ENCODE measurements at places on chromosomes 4 and X.

- no peak for DNase-seq
These were observed 69.8 kb downstream of the GBA3 start for GRCh38 chr4:22762548-22762947.

GRCh38 chrX:30653415-30654131, at the start of gene GK:
Gene GK (plus strand): TSS chrX:30653423. CDS start chrX:30653538, 115 bp downstream.
- DNase-seq, result peak; percentile 8

GRCh38 chr4:20196476-20196875, 55.2 kb upstream of the SLIT2 start:
- DNase-seq, result no peak

DNA sequence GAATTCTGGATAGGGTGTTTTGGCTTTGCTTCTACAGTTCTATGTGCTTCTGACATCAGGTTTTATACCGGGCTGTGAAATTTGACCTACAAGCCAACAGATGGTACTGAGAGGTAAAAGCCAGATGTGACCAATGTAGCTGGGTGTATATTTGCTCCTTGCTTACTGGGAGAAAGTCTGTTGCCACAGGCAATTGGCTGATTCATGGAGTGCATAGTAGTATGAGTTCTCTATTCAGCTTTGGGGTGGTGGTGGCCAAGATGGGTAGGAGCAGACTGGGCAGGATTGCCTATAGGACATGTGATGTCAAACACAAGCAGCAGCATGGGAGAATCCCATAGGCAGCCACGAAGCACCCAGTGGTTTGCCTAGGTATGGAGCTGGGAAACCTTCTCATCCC, 1827.0 kb downstream of the C4orf33 start:
- DNase-seq, result no peak

DNA sequence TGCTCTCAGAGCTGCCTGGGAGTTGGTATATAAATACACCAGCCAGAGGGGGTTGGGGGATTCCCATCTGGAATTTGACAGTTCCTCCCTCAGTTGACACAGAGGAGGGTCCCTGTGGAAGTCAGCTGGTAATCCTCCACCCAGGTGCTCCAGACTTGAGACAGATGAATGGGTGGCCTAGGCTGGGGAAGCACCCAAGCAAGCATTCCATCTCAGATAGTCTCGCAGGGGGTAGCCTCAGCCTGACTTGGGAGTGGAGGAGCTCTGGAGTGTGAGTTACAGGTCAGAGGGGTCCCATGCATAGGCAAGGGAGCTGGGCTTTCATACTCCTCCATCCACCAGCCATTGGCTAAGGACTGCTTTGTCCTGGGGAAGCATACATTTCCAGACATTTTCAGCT, 229.3 kb upstream of the BCOR start:
- DNase-seq, result no peak

DNA sequence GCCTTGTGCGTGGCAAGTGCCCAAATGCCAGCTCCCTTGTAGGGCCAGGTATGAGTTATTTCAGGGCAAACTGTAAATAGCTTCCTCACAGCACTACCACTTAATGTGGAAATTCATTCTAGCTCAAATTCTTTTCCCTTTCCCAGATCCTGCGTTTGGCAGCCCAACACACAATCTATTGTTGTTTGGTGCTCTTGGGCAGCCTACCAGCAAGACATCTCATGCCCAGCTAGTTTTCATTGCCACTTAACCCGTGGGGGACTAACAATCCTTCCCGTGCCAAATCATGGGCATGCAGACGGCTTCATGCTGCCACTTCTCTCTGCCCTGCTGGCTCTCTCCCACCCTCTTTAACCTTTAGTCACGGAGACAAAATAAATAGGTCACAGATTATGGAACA, 454.2 kb downstream of the GRIA2 start:
- DNase-seq, result no peak

DNA sequence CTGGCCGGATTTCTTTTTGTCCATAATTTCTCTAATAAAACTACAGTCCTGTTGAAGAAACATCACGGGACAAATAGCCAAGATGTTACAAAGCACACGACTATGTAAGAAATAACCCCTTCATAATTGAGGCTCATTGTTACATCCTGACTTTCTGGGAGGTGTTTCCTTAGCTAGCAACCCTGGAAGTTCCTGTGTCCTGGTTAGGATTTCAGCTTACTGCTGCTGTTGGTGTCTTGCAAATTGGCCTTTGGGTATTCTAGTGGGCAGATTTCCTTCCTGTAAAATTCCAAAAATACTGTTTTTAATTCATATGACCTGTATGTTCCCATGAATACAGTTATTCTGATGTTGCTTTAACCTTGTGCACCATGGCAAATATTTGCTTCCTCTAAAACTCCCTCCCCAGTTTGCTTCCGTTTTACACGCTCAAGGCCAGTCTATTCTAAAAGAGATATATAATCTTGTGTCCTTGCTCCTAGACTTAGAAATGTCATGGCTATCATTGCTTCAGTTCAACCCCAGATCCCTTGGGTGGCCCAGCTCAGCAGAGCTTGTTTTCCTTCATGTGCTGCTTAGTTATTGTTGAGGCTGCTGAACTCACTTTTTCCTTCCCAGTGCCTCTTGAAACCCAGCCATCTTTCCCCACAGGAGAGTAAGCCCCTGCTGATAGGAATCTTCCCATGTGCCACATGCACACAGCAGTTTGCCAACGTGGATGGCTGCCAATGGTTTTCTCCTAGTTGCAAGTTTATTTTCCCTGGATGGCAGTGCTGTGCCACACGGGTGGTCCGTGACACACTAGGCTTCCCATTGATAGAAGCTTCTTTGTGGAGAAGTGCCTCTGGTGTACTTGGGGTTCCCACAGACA, 75.8 kb downstream of the TSPAN7 start:
- no peak for DNase-seq

GRCh38 chr4:73447671-73448070, 11.7 kb downstream of the AFP start:
- DNase-seq, result no peak

Measured in T-helper 1 cell (primary cell).